ENCODE measurements at places on chromosomes 1 and 21.

GRCh38 chr1:8314346-8315280 lies 3.3 kb upstream of the SLC45A1 start:
- peak; percentile 9 for DNase-seq

DNA sequence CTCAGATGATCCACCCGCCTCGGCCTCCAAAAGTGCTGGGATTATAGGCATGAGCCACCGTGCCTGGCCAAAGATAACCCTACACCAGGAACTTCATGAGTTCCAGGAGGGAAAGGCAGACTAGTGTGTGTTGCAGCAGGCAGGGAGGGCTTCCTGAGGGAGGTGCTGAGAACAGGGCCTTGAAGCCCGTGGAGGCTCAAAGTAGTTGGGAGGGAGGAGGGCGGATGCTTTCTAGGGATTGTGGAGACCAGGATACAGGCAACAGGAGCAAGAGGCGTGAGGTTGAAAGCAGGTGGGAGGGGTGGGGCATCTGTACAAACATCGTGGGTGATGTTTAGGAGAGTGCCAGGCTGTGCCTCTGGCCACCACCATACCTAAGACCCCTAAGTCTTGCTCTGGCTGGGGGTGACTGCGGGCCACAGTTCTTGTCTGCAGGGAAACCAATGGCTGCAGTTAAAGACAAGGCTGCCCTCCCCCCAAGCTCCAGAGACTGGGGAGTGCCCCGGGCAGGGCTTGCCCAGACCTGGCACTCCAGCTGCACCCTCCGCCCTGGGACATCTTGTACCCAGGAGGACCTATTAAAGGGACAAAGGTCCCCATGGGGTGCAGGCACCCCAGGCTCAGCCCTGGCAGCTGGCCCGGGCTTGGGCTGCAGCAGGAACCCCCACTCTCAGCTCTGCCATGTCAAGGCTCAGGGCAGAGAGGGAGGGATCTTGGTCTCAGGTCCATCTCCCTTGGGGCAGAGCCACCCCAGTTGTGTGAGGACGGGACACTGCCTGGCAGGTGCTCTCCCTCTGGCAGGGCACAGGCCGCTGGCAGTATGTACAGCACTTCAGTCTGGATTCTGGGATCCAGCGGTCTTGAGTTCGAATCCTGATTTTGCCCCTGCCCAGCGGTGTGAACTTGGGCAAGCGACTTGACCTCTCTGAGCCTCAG lies 22.1 kb upstream of the CASZ1 start:
- DNase-seq: no peak

GRCh38 chr1:223014142-223014873 lies 128.7 kb downstream of the TLR5 start:
- DNase-seq: no peak

- peak; percentile 20 for DNase-seq
These were observed 76.4 kb upstream of the DNAH14 start for GRCh38 chr1:224852901-224853568.

- no peak for DNase-seq
These were observed 24.9 kb downstream of the PCAT6 start for GRCh38 chr1:202835548-202836072.

All from epithelial cell of proximal tubule (primary cell).